Foreskin melanocyte (primary cell): ENCODE measurements at places on chromosomes 1 and 21.

DNA sequence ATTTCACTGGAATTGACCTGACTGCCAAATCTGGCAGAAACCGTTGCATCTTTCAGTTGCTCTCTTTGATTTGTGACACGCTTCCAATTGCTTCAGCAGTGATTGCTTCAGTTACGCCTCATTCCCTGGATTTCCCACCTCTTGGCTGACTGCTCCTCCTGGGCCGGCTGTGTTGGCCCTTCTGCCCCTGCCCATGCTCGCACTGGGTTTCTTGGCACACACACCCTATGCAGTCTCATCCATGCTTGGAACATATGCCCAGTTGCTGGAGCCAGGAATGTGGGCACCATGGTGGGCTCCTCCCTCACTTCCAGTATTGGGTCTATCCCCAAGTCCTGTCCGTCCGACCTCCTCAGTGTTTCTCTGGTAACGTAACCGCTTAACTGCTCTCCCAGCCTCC is 2.2 kb upstream of the ZBTB21 start:
- DNase-seq: no peak

GRCh38 chr1:234962340-234962989 is 166.2 kb downstream of the TOMM20 start:
- peak; percentile 42 for DNase-seq

DNA sequence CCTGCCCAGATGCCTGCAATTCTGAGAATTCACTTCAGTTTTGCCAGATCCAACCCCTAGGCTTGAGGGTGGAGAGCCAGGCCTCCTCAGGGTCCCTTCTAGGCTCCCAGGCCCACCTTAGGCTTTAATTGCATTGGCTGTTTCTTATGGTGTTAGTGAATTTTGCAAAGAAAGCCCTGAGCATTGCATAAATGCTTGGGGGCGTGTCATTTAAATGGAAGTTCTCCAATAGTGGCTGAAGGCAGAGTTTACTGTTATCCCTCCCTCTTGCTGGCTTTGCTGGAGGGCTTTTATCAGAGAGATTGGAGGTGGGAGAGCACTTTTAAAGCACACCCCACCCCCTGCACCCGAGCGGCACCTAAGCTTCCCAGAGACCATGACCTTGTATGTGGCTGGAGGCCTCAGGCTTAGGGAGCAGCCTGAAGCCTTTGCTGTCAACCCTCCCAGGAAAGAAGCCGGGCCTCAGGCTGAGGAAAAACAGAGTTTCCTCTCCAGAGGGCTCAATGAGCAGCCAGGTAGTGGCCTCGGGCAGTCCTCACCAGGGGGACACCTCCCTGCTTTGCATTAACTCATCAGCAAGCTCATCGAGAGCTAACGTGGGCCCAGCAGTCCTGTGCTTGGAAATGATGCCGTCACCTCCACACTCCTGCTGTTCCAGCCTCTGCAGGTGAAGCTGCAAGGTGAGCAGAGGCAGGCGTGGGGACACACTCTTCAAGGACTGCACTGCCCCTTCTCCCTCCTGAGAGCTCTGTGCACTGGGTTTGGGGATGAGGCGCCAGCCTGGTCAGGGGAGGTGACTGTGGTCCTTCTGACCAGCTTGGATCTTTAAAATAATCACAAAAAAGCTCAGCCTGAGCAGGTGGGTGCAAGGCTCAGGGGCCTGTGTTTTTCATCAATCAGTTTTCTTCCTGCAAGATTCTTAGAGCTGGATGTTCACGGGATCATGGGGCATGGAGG is 58.0 kb downstream of the STUM start:
- DNase-seq: no peak

DNA sequence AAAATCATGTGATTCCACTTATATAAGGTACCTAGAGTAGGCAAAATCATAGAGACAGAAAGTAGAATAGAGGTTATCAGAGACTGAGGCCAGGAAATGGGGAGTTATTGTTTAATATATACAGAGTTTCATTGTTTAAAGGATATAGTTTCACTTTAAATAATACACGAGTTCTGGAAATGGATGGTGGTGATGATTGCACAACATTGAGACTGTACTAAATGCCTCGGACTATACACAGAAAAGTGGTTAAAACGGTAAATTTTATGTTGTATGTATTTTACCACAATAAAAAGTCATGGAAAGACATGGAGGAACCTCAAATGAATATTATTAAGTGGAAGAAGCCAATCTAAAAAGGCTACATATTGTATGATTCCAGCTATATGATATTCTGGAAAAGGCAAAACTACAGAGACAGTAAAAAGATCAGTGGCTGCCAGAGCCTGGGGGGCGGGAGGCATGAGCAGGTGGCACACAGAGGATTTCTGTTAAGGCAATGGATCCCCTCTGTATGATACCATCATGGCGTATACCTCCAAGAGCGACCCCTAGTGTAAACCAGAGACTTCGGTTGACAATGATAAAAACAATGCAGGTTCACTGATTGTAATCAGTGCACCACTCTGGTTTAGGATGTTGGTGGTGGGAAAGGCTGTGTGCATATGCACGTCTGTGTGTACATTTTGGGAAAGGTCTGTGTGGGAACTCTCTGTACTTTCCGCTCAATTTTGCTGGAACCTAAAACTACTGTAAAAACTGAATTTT is 7.5 kb downstream of the C1orf198 start:
- DNase-seq: no peak
